CD8-positive, alpha-beta memory T cell (primary cell): ENCODE measurements at places on chromosomes 1 and 21. TPM values are rescaled to one million over a fixed set of nuclear protein-coding genes. Genes with fewer than 3 reads are reported as not detected.

Gene ZNF695
- 0.38 TPM for total RNA-seq

Gene CTSS
- 31.2 TPM for total RNA-seq

Gene HIPK1
- 81.2 TPM for total RNA-seq

Gene DAP3
- 156 TPM for total RNA-seq

Gene CD53
- 190 TPM for total RNA-seq

Gene LCE1B
- total RNA-seq = not detected

Gene CLCNKB
- total RNA-seq = not detected

Gene CAMSAP2
- total RNA-seq = 2.7 TPM

Gene TDRD5
- total RNA-seq = not detected

Gene FALEC
- total RNA-seq = not detected

Gene HPCAL4
- 1.9 TPM for total RNA-seq

Gene PERM1
- total RNA-seq = not detected

Gene RNU1-4
- 1,300 TPM for total RNA-seq
